WERI-Rb-1 (cell line): ENCODE measurements at places on chromosomes 1 and 21.

GRCh38 chr1:108064255-108064654 is 99.3 kb upstream of the VAV3 start:
- no peak for DNase-seq

GRCh38 chr21:14095056-14095455 is 115.7 kb downstream of the LIPI start:
- no peak for DNase-seq

GRCh38 chr1:92916899-92917298 is 44.4 kb downstream of the DIPK1A start:
- no peak for DNase-seq

DNA sequence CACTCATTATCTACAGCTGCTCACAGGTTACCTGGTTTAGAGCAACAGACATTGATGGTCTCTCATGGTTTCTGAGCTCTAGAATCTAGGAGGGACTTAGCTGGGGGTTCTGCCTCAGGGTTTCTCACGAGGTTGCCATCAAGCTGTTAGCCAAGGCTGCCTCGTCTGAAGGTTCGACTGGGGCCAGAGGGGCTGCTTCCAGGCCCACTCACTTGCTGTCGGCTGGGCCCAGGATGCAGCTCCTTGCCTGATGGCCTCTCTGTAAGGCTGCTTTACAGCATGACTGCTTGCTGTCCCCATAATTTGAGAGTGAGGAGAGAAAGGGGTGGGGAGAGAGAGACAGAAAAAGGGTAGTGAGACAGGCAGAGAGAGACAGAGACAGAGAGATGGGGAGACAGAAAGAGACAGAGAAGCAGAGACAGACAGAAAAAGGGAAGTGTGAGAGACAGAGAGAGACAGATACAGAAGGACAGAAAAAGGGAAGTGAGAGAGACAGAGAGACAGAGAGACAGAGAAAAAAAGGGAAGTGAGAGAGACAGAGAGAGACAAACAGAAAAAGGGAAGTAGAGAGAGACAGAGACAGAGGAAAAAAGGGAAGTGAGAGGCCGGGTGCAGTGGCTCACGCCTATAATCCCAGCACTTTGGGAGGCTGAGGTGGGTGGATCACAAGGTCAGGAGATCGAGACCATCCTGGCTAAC is 106.8 kb upstream of the C1orf174 start:
- DNase-seq: no peak

DNA sequence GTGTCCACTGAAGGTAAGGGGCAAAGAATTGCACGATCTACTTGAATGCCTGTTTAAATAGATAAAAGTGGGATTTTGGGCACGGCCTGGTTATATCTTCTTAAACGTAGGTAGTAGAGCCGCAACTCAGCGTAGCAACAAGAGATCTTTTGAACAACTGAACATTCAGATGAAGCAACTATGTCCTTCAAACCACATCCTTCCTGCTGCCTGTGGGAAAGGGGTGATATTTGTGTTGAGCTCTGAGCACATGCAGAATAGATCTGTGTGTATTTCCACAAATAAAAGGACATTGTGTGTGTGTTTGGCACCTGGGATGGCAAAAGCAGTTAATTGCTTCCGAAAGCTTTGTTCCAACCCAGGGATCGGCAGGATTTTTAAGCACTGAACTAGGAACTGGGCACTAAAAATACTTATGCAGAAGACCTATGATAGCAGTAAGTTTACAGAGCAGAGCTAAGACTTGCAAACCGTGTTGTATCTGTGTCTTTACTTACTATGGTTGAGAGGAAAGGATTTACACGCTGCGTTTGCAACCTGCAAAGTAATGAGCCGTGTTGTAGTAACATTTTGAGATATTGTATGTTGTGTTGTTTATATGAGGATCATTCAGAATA is 333.4 kb downstream of the CHRM3 start:
- no peak for DNase-seq

DNA sequence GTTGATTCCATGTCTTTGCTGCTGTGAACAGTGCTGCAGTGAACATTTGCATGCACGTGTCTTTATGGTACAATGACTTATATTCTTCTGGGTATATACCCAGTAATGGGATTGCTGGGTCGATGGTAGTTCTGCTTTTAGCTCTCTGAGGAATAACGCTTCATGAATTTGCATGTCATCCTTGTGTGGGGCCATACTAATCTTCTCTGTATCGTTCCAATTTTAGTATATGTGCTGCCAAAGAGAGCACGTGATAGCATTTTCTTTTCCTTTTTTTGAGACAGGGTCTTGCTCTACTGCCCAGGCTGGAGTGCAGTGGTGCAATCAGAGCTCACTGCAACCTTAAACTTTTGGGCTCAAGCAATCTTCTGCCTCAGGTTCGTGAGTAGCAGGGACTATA is 24.9 kb upstream of the MAP1LC3C start:
- DNase-seq: no peak

GRCh38 chr1:228161362-228161761 is 4.2 kb upstream of the IBA57 start:
- DNase-seq: peak; percentile 79

GRCh38 chr1:24866211-24867083 is 63.6 kb downstream of the RUNX3 start:
- DNase-seq: no peak

GRCh38 chr1:109047339-109047738 is 5.4 kb upstream of the WDR47 start:
- no peak for DNase-seq

DNA sequence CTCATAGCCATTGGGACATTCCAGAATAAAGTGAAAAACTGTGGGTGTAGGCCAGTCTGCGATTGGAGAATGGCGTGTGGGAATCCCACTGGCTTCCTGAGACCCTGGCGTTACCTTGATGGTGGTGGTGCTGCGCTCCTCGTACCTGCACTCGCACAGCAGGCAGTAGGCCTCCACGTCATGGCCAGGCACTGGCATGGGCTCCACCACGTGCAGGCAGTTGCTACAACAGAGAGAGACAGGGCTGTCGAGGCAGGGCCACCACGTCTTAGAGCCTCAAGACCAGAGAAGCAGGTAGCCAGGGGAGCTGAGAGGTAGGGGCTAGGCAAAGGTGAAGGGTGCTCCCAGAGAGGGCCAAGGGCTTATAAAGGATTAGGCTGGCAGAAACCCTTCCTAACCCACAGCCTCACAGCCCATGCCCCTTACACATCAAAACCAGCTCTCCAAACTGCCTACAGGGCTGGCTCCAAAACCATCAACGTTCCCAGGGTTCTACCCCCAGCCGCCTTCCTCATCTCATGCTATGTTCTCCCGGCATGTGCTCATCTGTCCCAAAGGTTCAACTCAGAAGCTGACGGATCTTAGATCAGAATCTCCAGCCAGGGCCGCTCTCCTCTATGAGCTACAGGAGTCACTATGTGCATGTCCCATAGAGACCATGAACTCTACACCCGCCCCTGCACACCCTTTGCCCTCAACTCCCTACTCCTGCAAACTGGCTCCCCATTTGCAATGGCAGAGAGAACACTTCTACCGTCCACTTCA is 7.5 kb downstream of the TMEM9 start:
- DNase-seq: peak; percentile 16

DNA sequence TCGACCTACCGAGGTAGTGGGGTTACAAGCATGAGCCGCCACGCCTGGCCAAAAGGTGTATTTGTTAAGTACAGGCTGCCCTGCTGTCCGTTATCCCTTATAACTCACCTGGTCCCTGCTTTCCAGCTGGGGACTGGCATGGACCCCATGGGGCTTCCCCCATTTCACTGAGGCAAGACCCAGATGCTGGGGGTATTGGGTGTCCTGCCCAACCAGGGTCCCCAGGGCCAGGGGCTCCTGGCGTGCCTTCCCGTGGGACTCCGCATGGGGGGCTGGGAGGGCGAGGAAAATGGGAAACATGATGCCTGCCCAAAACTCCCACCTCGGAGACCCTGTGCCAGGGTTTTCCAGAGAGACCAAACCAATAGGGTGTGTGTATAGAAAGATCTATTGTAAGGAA is 64.4 kb downstream of the FAAP20 start:
- no peak for DNase-seq

DNA sequence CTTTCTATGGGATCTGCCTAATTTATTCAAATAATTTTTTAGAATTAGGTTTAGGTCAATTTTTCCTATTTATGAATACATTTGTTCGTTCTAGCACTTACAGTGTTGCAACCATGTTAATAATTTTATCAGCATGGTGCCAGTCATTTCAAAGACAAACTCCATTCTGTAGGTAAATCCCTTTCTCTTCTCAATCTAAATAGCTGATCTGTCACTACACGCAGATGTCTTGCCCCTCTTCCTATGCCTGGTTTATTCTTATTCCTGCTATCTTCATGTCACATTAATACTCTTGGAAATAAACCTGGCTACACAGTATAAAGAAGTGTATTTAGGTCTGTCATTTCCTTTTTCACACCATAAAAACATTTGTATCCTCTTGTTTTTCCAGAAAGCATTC is 1172.4 kb downstream of the BRINP3 start:
- DNase-seq: no peak

DNA sequence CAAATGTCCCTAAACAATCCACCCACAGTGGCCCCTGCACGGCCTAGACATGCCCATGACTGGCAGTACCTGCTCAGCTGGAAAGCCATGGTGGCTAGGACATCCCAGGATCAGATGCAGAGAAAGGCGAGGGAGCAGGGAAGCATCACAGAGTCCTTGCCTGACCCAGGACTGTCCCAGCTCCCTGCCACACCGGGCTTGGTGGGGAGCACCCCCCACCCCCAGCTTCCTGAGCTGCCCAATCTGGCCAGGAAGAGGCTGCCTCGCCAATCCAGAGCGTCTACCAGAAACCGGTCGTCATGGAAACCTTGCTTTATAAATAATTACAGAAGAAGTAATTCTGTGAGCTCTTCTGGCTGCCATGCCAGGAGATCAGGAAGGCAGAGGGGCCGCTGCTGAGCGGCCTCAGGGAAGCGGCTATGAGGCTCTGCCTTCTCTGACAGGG is 34.8 kb downstream of the ACOT7 start:
- DNase-seq: no peak

DNA sequence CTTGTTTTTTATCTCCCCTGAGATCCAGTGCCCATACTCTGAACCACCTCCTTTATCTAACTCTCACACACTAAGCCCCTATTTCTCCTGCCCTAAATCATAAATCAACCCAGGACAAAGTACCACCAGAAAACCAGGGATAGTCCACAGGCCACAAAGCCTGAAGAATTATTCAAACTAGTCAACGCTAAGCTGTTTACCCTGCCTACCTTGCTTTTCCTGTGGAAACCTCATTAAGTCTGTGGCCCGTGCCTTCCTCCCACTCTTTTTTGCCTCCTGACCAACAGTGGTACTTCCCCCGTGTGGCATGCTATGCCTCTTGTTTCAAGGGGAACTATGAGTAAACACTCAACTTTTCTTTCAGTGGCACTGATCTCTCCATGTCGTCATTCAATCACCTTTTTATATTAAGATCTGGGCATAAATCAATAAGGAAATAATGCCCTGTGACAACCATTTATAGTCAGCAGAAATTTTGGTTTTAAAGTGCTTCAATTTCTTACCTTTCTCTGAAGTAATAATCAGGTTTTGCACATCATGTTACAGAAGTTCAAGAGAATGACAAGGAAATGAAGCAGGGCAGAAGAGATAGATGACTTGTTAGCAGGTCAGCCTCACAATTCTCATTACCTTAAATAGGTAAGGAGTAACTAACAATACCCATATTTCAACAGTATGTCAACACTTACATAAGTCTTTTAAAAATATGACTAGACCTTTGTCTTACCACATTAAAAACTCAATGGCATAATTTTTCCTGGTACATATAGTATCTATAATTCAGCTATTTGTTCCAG is 32.1 kb downstream of the EYA3 start:
- no peak for DNase-seq

DNA sequence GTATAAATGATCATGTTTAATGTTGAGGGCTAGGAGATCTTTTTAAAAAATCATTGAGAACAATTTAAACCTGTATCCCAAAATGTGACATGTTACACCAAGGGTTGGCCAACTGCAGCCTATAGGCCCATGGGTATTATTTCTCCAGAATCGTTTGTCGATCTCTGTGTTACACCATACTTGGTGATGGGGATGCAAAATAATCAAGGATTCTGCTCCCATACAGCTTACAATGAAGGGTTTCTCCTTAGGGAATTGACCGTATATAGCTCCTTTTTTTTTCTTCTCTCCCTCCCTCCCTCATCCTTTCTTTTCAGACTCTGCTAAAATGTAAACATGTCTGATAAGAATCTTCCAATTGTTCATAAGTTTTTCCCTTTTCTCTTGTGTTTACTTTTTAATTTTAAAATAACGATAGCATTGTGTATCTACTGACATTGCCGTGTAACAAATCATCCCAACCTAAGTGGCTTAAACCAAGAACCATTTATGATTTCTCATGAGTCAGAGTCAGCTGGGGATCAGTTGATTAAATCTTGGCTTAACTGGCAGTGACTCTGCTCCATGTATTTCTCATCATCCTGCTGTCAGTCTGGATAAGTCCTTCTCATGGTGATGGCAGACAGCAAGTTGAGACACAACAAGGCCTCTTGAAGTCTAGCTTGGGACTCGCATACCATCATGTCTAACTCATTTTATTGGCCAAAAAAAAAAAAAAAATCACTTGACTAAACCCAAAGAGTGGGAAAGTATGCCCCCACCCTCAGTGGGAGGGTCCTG is 48.0 kb downstream of the MARK1 start:
- DNase-seq: no peak

DNA sequence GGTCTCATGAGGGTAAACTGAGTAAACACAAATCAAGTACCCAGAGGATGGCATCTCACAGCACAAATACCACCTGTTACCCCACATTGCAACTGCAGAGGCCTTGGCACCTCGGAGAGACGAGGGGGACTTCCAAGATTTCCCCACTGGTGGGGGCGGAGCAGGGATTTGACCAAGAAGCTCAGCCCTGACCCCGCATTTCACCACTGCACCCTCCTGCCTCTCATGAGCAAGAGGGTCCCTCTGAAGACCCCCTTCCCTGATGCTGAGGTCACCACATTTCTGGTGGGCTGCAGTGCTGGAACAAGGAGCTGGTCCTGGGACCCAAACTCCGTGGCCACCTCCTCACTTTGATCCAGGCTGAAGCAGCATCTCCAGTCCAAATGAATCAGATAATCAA is 342.4 kb downstream of the NPHP4 start:
- DNase-seq: no peak

DNA sequence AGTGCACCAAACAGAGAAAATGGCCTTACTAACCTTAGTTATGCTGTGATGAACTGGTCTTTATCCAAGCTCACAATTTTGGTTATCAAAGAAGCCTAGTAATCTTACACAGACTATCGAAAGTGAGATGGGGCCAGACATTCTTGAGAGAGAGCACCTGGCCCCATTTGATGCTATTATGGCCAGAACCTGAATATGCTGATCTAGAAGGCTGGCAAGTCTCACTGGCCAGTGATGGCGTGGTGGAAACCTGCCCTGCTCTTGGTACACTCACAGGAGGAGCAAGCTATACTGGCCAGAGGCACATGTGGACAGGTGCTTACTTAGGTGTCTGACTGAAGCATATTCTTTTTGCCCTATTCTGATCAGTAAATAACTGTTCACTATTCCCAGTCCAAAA is 357.8 kb upstream of the ZRANB2 start:
- no peak for DNase-seq
